ENCODE measurements at places on chromosomes 13 and 19.

DNA sequence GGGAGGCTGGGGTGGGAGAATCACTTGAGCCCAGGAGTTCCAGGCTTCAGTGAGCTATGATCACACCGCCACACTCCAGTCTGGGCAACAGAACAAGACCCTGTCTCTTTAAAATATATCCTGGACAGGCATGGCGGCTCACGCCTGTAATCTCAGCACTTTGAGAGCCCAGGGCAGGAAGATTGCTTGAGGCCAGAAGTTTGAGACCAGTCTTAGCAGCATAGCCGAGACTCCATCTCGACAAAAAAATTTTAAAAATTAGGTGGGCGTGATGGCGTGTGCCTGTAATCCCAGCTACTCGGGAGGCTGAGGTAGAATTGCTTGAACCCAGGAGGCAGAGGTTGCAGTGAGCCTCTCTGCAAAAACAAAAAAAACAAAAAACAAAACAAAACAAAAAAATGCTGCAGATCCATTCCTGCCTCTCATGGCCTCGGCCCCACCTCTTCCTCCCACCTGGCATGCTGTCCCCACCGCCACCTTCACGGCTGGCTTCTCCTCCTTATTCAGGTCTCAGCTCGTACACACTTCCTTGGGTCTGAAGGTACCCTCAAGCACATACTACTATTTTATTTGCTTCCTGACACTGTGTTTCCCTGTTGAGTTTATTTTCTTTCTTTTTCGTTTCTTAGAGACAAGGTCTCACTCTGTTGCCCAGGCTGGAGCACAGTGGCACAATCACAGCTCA, 5.3 kb downstream of the RFX1 start:
- no peak for DNase-seq

DNA sequence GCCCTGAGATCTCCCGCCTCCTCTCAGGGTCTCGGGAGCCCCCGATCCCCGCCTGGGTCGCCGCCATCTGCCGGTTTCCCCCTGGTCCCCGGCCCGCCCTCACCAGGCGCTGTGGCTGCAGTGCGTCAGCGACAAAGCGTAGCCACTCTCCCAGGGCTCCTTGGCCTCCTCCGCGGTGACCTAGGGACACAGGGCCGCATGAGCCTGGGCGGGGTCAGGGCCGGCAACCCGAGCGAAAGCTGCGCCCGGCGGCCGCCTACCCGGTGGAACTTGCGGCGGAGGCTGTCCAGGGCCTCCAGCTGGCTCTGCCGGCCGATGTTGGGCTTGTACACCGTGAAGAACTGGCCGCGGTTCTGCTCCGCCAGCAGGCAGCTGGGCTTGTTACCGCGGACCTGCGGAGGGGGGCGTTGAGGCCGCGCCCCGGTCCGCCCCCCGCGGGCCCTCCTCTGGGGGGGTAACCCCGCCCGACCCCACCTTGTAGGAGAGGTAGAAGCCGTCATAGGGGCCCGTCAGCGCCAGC, 5.3 kb downstream of the GPX4 start:
- no peak for DNase-seq

- DNase-seq, result no peak
These were observed 53.9 kb upstream of the KLHL1 start for GRCh38 chr13:70162141-70162540.

DNA sequence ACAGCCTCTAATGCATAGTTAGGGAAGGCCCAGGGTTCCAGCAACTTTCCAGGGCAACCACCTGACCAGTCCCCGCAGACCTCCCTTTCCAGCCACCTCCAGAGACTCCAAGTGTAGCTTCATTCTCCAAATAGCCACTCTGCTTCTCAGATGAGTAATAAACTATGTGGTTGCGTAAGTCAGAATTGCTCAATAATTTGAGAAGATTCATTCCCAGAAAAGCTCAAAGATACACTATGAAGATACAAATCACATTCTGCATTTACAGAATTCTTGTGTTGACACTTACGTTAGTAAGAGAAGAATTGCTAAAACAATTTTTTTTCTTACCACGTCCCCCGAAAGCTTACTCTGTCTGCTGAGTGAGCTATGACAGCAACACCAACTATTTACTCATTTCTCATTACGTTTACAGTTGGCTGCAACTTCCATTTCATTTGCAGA, 8.2 kb upstream of the LATS2 start:
- no peak for DNase-seq

DNA sequence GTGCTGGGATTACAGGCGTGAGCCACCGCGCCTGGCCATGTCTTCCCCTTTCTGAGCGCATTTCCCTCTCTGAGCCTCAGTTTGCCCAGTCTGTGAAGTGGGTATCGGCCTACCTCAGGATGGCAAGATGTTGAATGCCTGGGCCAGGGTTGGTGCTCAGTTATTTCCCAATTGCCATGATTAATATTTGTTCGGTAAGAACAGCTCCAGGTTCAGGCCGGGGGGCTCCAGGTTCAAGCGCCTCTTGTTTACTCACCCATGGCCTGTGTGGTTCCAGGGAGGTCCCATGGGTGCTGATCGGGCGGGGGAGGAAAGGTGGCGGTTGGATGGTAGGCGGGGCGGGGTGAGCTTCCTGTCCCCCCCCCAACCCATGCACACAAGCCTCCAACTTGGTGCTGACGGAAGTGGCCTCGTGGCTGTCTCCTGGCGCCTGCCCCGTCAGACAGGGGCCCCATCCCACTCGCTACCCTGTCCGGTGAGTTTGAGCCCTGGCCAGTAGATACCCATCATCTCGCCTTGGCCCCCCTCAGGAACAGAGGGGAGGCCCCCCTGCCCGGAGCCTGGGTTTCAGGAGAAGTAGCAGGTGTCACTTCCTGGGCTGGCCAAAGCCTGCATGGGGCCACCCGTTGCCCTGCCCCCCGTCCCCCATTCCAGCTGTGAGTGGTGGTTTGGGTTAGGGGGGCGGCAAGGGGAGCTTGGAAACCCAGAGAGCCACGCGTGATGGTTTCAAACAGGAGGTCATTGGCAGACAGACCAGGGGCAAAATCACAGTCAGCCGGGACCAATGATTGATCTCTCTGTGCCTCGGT, at the start of gene FCHO1:
FCHO1 (plus strand) TSS at position 375 of the 809 bp plus-strand sequence. CDS start 3,688 bp downstream, outside the sequence.
- no peak for DNase-seq

DNA sequence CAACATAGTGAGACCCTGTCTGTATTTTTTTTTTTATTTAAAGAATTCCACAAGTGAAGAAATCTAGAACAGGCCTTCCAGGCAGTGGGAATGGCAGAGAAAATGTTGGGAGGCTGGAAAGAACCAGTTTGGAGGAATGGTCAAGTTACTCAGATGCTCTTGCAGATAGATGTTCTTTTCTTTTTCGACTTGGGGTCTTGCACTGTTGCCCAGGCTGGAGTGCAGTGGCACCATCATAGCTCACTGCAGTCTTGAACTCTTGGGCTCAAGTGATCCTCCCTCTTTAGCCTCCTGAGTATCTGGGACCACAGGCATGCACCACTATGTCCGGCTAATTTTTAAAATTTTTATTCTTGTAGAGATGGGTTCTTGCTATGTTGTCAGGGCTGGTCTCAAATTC, 662 bp downstream of the C5AR1 start:
- no peak for DNase-seq

- DNase-seq, result no peak
These were observed 215.5 kb upstream of the SERP2 start for GRCh38 chr13:44158098-44158521.

DNA sequence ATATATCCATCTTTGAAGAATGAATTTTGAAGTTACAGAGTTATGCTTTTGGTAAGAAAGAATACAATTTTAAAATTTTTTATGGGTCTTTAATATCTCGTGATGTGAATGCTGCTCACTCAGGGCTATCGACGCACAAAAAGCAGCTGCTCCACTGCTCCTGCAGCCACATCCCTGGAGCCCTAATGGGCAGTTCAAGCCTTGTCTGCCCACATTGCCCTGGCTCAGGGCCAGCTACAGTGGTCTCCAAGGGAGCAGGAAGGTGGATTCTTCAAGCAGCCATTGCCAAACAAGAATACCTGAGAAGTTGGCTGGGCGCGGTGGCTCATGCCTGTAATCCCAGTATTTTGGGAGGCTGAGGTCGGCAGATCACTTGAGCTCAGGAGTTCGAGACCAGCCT, 85.8 kb downstream of the IPO5 start:
- no peak for DNase-seq

DNA sequence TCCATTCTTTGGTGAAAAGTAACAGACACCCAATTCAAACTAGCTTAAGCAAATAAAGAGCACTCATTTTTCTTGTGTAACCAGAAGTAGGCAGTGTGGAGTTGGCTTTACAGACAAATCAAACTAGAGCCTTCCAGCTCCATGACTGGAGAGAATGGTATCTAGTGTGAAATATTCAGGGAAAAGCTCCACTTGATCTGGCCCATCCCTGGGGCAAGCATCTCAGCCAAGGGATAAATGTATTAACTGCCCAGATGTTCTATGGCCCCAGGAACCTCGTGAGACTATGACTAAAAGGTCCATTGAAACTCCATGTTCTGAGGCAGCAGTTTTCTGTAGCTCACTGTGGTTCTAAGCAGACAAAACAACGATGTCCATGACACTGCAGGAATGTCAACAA, 49.9 kb downstream of the TBC1D4 start:
- no peak for DNase-seq

DNA sequence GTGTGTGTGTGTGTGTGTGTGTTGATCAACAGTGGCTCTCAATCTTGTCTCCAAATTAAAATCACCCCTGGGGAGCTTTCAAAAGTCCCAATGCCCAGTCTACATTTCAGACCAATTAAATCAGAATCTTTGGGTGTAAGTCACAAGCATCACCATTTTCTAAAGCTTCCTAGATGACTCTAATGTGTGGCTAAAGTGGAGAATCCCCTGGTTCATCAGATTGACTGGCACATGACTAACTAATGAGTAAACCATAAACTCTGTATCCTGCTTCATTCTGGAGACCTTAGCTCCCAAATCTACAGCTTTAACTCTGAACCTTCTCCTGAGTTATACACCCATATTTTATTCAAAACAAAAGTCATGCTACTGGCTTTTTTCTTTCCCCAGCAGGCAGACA, 131.3 kb downstream of the SUCLA2 start:
- no peak for DNase-seq

- DNase-seq, result no peak
These were observed 5.7 kb downstream of the FGF9 start for GRCh38 chr13:21676611-21677021.

GRCh38 chr13:73261739-73262216, 203.0 kb downstream of the KLF5 start:
- DNase-seq, result no peak

- DNase-seq, result no peak
These were observed 6.5 kb upstream of the LATS2 start for GRCh38 chr13:21067848-21068247.

DNA sequence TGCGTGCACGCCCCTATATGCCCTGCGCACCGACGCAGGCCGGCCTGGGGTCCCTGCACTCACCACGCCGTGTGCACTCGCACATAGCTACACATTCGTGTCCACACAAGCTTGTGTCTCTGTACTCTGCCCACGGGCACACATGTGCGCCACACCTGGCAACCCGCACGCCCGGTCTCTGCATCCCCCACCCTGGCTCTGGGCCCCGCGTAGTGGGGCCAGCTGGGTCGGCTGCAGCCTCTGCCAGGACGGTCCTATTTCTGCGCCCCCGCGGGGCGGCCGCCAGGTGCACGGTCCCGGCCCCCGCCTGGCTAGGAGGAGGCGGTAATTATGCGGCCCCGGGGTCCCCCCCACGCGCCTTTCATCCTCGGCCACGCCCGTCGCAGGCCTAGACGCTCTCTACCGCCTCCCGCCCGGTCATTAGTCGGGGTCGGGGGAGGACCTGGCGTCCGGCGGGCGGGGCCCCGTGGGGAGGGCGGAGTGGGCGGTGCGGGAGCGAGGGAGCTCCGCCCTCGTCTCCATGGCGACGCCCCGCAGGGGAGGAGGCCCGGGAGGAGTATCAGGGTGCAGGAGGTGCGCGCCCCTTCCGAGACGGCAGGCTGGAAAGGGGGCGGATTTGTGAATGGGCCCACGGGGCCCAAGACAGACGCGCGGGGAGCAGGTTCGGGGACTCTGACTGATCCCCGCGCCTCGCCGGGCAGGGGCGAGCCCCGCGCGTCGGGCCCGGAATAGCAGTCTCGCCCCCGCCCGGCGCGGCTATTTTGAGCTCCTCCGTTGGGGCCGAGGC, 2.8 kb upstream of the CIRBP start:
- peak; percentile 85 for DNase-seq

DNA sequence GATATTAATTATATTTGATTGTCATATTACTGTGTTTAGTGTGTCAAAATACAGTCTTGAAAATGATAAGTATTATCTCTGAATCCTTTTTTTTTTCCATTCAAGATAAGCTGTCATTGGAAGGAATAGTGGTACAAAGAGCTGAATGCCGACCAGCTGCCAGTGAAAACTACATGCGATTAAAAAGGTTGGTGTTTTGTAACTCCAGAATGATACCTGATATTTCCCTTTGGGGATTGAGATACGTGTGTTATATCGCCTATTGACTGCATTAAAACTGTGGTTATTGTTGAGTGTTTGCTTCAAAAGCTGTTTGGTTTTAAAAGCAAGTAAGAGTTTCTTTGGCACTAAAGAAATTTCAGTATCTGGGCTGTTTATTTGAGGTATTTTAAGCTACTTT, 6.5 kb upstream of the KCTD4 start:
- peak; percentile 38 for DNase-seq

DNA sequence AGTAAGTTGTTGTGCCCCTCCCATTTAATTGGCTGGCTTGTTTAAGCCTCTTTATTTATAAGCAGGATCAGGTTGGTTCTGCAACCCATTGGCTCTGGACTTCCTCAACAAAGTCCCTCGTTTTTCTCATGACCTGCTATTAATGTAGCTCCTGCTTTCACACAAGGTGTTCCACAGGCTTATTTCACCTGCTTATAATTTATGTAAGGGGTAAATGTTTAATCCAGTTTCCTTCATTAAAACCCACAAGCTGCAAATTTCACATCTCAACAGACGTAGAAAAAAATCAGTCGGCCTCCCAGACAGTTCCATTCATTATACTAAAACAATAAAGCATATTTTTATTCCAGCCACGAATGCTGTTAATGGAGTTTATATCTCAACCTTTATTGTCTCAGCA, 86.1 kb downstream of the TBC1D4 start:
- DNase-seq, result no peak

GRCh38 chr19:17450264-17451075, 2.0 kb upstream of the TMEM221 start:
- DNase-seq, result no peak

- no peak for DNase-seq
These were observed 24.5 kb downstream of the PPP5C start for GRCh38 chr19:46371371-46371901.

GRCh38 chr13:100349594-100349993, 239.0 kb downstream of the GGACT start:
- DNase-seq, result no peak

DNA sequence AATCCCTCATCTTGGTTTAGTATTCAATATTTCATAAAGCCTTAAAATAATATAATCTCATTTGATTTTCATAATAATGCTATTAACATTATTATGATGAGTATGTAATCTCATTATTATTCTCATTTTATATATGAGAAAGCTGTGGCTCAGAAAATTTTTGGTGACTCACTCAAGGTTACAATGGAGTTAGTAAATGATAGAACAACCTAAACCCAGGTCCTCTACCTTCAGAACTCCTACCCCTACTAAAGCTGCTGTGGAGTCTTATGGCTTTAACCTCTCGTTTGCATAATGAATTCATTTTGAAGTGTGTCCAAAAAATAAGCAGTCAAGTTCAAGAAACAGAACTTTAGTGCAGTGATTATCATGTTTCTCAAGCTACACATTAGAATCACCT, 226.3 kb downstream of the TBC1D4 start:
- DNase-seq, result no peak

GRCh38 chr19:2089727-2090053, 6.4 kb downstream of the MOB3A start:
- DNase-seq, result no peak

Data from NCI-H1105 (cell line).